ENCODE measurements at places on chromosomes 6 and 20.

DNA sequence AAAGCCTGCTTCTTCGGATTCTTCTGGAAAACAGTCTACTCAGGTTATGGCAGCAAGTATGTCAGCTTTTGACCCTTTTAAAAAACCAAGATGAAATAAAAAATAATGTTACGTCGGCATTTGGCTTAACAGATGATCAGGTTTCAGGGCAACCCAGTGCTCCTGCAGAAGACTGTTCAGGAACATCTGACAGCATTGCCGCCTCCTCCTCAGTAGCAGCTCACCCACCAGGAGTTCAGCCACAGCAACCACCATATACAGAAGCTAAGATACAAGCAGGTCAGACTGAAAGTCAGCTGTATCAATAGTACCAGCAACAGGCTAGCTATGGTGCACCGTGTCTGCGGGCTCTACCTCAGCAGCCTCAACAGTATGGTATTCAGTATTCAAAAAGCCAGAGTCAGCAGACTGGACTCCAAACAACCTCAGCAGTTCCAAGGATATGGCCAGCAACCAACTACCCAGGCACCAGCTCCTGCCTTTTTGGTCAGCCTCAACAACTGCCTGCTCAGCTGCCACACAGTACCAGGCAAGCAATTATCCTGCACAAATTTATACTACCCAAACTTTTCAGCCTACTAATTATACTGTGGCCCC is 51.9 kb downstream of the BTBD9 start:
- DNase-seq, result no peak

DNA sequence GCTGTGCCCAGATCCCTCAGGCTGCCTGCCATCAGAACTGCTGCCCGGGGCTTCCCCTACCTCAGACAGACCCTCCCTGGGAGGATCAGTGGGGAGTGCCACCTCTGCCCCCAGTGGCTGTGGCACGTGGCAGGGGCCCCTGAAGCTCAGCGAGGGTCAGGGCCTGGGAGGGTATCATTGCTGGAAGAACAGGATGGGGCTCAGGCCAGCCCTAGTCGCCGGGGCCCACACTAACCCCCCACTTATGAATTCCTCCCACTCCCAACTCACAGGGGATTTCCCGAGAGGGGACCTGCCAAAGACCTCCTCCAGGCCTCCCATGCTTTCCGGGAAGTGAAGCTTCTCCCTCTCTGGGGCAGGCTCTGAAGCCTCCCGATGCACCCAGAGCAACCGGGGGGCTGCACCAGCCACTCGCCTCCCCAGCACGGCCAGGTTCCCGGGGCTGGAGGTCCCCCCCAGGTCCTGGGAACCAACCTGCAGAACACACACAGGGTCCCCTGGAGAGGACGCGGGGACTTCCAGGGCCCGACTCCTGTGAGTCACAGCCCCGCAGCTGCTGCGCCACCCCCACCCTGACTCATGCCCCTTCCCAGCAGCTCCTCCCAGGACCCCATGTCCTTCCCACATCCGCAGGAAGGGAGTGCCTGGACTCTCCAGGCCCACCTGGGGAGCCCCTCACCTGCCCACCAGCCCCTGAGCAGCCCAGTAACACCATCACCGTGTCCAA is 2.5 kb downstream of the TNFRSF6B start:
- DNase-seq, result peak; percentile 53

GRCh38 chr6:131761060-131761761 is 46.6 kb upstream of the ENPP1 start:
- DNase-seq, result no peak

- no peak for DNase-seq
Measured at GRCh38 chr20:11454966-11455799, 462.5 kb upstream of the BTBD3 start.

DNA sequence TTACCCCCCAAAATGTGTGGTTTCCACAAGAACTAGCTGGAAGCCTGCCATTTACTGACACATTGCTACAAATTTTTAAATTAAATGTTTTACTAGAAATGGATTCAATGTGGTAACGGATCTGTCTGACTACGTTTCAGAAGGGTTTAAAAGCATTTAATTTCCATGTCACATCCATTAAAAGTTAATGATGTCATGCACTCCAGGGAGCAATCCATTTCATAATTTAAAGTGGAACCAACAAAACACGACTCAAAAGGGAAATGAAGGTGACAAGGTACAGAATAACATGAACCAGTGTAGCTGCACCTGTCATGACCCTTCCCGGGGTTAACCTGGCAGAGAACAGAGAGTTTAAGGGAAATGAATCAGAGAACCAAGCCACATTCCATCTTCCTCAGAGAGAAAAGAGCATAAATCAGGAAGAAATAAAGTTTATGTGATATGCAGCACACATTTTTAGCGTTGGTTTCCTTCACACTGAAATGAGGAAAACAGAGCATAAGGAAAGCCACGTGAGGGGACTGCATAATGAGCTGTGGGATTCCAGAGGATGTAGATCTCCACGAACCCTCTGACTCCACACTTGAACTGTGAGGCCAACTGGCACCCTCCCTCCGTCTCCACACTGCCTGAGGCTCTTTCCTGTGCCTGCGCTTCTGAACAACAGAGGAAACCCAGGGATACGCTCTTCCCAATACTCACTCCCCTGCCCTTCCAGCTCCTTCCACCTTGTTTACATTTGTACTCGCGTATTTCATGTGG is 170.3 kb upstream of the AHI1 start:
- DNase-seq, result no peak

DNA sequence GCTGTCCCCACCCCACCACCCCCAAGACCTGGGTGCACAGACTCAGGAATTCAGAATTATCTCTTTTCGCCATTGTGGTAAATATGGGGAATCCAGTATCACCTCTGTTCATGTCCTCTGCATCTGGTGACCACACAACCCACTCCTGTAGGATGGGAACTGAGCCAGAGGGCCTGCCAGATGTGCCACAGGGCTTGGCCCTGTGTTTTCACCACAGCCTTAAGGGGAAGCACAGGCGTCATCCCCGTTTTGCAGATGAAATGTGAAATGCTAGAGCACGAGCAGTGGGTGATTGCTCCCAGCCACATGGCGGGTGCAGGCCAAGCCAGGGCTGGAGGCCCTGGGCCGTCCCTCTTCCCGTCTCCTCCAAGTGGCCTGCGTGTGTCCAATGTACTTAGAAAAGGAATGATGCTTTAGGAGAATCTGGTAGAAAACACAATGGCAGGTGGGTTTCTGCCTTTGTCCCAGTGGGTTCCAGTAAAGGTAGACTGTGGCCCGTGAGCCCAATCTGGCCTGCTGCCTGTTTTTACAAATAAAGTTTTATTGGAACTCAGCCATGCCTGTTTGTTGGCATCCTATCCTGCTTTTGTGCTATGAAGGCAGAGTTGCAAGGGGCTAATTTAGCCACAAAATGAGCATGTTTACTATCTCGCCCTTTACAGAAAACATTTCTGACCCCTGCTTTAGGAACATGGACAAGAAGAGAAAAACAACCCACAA is 309.2 kb downstream of the CDH4 start:
- DNase-seq, result no peak

DNA sequence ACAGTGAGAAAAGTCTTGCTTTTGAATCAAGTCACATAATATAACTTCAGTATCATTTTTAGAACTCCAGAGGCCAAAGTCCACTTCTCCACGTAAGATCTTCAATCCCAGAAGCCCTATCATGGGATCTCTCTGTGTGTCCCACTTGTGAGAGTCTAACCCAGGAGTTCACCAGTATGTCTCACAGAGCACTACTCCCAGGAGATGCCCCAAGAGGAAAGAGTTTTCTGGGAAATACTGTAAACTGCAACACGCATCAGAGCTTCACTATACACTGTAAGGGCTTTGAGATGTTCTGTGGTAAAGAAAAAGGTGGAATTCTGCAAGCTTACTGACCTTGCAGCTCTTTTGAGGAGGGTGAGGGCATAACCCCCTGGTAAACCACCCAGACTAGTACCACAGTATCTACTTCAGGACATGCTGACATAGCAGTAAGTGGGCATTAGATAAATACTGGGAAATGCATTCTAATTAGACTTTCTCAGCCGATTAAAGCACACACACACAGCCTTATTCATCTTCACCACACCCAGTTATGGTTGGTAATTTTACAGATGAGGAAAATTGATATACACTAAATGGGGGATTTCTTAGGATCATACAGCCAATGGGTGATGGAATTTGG is 12.3 kb downstream of the DCBLD1 start:
- no peak for DNase-seq

DNA sequence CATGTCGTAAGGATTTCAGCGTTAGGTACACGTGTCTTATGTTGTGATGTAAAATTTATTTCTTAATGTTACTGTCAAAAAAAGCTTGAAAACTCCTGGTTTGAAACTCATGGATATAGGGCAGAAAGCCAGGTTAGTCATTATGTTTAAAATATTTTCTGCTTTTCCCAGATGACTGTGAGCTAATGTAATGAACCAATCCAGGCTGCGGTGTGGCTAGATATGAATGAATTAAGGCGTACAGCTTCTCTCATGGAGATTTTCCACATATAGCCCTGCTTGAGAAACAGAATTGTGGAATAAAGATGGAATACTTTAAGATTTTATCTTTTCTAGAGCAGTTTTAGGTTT is 80.3 kb upstream of the STMND1 start:
- DNase-seq, result no peak

- no peak for DNase-seq
Measured at GRCh38 chr6:4093288-4093687, 14.4 kb upstream of the FAM217A start.

GRCh38 chr6:130717657-130718056 is 109.5 kb upstream of the SMLR1 start:
- DNase-seq, result no peak

DNA sequence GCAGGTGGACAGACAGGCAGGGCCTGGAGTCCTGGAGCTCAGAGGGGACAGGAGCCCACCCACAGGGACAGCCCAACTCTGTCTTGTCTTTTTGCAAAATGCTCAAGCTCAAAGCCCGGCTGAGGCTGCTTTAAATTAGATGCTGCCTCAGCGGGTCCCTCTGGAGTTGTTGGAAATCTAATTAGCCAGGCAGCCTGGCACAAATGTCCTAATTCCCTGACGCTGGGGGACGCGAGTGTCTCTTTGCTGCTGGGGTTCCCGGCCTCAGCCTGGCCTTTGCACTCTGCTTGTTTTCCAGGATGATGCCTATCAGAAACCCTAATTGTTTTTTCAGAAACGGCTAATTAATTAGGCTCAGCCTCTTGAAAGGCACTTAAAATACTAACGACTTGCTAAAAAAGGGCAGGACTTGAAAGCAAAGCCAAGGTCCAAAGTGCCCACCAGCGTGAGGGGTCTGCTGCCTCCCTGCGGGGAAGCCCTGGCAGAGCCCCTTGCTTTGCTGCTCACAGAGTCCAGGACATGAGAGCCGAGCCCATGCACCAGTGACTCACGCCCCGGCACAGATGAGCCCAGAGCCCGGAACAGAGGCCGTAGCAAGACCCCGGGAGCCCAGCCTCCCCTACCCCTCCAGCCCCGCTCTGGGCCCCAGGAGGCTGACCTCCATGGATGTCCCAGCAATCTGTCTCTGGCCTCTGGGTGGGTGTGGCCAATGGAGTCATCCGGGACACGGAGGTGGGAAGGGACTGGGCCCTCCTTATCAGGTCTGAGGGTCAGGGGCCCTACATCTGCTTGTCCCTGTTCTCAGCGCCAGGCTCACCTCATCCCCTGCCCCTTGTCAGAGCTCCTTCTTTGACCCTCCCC is 46.0 kb upstream of the BHLHE23 start:
- peak; percentile 49 for DNase-seq

DNA sequence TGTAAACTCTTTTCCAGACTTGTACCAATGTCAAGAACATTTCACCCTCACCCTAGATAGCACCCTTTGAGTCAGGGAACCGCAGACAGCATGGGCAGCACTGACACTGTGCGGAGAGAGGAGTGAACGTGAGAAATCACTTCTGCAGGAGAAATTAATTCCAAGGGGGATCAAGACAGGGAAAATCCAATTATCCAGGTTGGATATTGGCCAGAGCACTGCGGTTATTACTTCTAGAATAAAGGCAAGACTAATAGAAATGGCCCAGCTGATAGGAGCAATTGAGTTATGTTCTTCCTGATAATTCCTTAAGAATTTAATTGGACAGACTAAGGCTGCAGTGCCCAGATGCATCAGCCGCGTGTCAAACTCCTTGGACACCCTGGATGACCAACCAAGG is 179.6 kb downstream of the SMOC2 start:
- no peak for DNase-seq

DNA sequence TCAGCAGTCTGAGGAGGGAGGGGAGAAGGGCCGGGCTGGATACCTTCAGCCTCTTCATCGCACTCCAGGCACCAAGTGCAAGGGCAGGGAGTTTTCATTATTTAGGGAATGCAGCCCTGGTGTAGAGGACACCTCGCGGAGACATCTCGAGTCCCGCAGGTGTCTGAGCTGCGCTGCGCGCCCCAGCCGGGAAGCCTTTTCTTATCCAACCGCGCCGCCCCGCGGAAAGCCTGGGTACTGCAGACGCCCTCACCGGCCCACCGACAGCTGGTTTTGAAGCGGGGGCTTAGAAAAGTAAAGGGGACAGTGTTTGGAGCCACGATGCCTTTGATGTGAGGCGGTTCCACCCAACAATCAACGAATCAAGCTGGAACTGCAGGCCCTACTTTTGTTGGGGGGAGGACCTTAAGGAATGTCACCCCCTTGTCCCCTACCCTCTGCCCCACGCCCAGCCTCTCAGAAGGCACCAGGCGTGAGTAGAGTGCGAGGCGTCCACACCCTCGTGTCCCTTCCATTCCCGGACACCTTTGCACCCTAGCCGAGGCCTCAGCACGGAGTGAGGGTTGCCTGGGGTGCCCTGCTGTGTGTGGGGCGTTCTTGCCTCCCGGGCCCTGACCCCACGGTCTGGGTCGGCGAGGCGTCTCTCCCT is 8.6 kb downstream of the NKX2-2 start:
- DNase-seq, result no peak

DNA sequence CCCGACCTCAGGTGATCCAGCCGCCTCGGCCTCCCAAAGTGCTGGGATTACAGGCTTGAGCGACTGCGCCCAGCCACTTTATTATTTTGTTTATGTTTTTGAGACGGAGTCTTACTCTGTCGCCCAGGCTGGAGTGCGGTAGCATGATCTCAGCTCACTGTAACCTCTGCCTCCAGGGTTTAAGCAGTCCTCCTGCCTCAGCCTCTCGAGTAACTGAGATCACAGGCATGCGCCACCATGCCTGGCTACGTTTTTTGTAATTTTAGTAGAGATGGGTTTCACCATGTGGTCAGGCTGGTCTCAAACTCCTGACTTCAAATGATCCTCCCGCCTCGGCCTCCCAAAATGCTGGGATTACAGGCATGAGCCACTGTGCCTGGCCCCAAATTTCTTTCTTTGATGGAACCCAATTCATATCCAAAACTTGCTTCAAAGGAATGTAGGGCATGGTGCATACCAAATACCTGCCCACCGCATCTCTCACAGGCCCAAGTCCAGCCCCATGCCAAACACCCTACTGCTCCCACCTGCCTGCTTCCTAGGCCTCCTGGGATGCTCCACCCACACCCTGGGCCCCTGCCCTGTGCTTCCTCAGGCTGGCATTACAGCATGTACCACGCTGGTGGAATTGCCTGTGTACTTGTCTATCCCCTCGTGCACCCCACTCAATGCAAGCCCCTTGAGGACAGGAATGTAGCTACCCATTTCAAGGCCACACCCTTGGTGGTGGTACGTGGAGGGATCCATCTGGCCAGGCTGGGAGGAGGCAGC is 4.9 kb upstream of the HMGA1 start:
- DNase-seq, result no peak
